Activated T-helper 1 cell treated with anti-CD3 and anti-CD28 coated beads, Interleukin-2, amount 50 U/mL, for 16 hours (primary cell): ENCODE measurements at places on chromosomes 1 and 21.

DNA sequence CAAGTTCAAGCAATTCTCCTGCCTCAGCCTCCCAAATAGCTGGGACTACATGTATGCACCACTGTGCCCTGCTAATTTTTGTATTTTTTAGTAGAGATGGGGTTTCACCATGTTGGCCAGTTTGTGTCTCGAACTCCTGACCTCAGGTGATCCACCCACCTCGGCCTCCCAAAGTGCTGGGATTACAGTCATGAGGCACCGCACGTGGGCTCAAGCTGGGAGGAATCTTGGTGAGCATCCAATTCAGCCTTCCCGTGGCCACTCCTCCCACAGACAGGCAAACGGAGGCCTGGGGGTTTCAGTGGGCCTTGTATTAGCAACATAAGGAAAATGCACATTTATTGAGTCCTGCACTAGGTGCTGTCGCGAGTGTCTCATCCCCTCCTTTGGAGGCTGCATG lies 24.5 kb upstream of the VWA5B1 start:
- no peak for DNase-seq

DNA sequence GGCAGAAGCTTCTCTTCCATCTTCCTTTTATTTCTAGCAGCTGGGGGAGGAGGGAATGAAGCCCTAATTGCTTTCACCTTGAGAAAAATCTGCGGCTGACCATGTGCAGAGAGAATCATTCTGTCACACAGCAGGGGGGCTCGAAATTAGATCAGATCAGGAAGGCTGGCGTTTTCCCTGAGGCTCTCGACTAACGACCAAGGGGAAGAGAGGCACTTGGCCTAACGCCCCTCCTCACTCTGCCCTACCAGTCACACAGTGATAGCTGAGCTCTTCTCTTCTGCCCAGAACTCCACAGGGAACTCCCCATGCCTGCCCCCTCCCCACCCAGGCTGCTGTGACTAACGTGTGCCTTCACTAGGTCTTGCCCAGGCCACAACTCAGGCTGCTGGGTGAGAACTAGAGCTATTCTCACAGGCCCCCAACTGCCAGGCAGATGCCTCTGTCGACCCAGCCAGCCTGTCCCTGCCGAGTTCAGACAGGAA lies 26.5 kb upstream of the KHDRBS1 start:
- DNase-seq, result no peak

GRCh38 chr1:32901823-32902534 lies 790 bp upstream of the TMEM54 start:
- no peak for DNase-seq

GRCh38 chr1:80893115-80893514 lies 907.6 kb upstream of the ADGRL2 start:
- no peak for DNase-seq

DNA sequence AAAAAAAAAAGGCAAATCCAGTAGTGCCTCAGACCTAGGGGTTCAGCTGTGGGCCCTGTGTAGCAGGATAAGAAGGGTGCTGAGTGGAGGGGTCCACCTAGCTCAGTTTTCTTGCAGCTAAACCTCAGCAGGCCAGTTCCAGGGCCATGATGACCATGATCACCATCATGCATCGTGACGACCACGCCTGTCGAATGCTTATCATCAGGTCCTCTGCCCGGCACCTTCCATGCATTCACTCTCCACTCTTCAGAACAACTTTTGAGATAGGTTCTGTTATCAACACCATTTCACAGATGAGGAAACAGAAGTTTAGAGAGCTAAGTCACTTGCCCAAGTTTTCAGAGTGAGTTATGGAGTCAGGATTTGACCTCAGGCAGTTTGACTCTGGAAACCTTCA lies 54.9 kb downstream of the ACBD3 start:
- no peak for DNase-seq

- no peak for DNase-seq
Observed at GRCh38 chr21:33973268-33973667, 57.7 kb upstream of the ATP5PO start.

DNA sequence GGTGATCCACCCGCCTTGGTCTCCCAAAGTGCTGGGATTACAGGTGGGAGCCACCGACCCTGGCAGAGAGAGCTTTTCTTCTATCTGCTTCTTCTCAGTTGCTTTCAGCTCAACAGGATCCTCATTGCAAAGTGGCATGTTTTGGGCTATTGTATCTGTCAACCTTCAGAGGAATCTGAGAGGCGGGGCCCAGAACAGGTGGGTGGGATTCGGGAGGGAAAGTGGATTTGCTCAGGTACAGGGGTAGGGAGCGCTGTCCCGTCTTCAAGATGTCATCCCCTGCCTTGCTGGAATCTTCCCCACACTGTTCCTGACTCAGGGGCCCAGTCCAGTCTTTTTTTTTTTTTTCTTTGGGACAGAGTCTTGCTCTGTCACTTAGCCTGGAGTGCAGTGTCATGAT lies 26.9 kb upstream of the RCC2 start:
- DNase-seq, result no peak

- no peak for DNase-seq
Observed at GRCh38 chr1:200180821-200181220, 153.3 kb downstream of the NR5A2 start.

DNA sequence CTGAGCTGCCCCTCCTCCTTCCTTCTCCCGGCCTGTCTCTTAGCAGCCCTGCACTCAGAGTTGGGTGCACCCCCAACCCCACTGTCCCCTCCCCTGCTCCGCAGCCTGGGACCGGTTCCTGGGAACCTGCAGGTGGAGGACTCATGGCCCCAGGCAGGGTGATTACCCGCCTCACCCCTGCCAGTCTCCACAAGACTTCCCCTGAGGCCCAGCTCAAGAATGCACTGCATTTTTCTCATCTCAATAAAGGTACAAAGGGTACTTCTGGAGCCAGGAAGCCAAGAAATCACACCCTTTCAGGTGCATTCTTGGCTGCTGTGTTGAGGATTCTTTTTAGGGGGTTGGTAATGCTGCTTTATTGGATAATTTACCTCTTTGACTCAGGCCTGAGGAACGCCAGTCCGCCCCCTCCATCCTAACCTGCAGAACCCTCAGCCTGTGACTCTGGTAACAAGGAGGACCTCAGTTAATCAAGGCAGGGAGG lies 126.3 kb upstream of the TMPRSS2 start:
- no peak for DNase-seq

DNA sequence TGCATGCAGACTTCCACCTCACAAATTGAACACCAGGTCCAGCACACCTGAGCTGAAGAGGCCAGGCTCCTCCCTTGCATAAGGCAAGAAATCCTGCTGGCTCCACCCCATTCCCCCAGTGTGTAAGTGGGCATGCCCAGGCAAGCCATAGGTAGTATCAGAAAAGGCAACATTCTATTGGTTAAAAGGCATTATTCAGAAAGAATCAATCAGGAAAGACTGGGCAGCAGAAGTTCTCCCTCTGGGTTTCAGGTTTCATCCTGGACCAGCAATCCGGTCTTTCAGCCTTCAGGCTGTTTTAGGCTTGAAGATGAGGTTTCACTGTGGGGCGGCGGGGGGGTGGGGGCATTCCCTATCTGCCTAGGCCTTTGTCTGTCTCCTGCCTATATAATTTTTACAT lies 42.0 kb upstream of the LHX8 start:
- no peak for DNase-seq

DNA sequence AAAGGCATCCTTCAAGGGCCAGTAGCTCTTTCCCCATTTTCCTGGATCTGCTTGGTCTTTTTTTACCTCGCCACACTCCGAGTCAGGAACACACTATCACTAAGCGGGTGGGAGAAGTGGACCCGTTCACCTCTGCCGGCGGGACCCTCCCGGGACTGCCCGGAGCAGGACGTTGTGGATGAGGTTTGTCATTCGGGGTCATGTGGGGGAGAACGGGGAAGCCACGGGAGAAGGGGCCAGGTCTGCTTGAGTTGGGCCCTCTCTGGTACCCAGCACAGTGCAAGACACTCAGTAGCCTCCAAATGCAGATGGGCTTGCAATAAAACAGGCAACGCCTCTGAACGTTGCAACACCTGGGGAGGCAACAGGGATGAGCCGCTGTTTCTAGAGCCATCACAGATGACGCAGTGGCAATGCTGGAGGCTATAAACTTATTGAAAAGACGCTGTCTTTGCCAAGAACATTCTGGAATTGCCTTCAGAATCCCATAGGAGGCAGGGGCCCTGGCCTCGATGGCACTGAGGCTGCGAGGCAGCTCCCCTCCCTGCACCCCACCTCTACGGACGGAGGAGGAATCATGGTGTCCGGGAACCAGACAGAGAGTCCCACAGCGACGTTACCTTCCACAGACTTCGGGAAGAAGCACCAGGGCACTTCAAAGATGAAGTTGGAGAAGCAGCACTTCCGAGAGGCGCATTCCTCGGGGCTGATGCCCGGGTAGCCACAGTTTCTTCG lies 3.8 kb downstream of the TFF2 start:
- no peak for DNase-seq

GRCh38 chr1:12677565-12677964 lies 33.7 kb downstream of the AADACL4 start:
- DNase-seq, result no peak
